Foreskin fibroblast (primary cell): ENCODE measurements at places on chromosomes 13 and 19.

DNA sequence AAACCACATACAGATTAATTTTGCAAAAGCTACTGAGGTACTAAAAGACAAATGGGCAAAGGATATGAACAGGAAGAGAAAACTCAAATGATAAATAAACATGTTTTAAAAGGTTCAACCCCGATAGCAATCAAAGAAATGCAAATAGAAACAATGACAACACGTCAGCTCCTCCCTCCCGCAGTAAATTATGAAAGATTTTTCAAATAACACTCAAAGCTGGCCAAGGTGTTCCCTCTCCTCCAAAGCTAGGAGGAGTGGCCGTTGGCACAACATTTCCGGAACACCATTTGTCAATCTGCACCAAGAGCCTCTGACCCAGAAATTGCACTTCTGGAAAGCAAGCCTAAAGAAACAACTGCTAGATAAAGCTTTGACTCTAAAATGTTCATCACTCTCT lies 28.3 kb downstream of the INSR start:
- DNase-seq, result no peak

DNA sequence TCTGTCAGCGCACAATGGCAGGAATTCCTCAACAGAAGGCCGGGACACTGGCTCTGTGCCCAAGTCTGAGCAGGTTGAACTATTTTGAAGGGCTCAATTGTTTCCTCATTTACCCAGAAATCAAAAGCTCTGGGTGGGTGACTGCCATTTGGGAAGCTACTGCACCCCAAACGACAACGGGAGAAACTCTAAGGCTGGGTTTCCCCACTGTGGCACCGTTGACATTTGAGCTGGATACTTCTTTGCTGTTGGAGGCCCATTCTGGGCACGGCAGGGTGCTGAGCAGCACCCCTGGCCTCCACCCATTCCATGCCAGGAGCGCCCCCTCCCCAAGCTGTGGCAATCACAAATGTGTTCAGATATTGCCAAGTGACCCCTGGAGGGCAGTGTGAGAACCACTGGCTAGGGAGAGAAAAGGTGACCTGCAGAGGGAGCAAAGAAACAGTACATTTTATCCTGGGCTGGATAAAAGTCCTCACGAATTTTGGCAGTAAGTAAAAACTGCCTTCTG lies 62.5 kb downstream of the RFX2 start:
- peak; percentile 72 for DNase-seq

- no peak for DNase-seq
These were observed 40.0 kb upstream of the ISYNA1 start for GRCh38 chr19:18477974-18478373.

GRCh38 chr19:10800488-10800887 lies 35.5 kb downstream of the TMED1 start:
- DNase-seq, result peak; percentile 23

- peak; percentile 31 for DNase-seq
These were observed 2.6 kb downstream of the MBNL2 start for GRCh38 chr13:97224544-97225300.

- DNase-seq, result peak; percentile 85
These were observed 874 bp downstream of the TRIM28 start for GRCh38 chr19:58544591-58545285.

GRCh38 chr13:101773062-101773461 lies 320.6 kb downstream of the ITGBL1 start:
- DNase-seq, result peak; percentile 50

DNA sequence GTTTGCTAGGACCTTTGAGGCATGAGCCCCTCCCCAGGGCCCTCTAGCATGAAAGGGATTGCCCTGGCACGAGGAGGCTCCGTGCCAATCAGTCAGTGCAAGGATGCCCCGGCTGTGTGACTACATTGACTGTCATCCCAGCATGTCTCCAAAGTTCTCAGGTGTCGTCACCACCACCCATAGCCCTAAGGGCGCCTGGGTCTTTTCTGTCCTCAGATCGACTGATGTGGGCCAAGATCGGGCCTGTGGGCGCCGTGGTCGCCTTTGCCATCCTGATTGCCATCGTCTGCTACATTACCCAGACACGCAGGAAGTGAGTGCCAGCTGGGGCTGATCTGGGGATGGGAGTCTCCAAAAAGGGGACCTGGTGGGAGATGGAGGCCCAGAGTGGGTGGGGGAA lies 18.4 kb downstream of the MAG start:
- no peak for DNase-seq

DNA sequence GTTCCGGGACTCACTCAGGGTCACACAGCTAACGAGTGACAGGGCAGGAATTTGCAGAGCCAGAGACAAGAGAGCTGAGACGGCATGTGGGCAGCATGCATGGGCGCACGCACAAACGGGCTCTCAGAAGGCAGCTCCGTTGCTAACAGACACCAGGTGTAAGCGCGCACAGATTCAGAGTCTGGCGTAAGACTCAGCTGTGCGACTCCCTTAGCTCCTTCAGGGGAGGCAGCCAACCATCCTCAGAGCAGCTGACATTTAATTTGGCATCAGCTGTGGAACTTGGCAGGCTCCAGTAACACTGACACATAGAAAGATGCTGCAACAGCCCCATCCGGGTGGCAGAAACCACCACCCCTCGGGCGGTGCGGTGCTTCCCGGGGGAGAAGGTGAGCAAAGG lies 7.5 kb upstream of the TM6SF2 start:
- DNase-seq, result peak; percentile 54

GRCh38 chr13:24218338-24218737 lies 57.8 kb downstream of the SPATA13 start:
- no peak for DNase-seq

- no peak for DNase-seq
These were observed 46.7 kb upstream of the POSTN start for GRCh38 chr13:37645181-37645740.

DNA sequence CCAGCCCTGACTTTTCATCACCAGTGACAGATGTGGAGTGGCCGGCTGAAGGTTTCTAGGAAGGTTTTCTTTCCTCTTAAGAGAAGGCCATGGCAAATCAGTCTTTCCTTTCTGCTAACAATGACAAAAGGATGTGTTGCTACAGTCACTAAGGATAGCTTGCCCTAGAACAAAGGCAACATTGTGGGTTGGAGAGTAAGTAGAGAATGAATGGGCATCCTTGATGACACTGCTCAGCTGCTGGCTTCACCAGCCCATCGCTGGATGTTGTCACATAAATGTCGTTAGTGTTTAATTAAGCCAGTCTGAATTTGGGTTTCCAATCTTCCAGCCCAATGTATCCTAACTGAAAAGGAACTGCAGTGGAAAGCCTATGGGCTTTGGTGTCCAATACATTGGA lies 168.4 kb downstream of the ZIC5 start:
- DNase-seq, result no peak

- DNase-seq, result peak; percentile 41
These were observed 123.1 kb downstream of the RBM26 start for GRCh38 chr13:79282976-79283375.

DNA sequence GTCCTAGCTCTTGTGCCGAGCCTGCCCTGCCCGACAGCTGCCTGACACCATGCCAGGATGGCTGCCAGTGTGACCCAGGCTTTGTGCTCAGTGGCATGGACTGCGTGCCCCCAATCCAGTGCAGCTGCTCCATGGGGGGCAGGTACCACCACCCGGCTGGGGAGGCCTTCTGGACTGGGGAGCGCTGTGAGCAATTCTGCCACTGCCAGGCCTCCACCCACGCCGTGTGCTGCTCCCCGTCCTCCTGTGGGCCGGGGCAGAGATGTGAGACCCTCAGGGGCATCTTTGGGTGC lies 9.4 kb upstream of the FXYD3 start:
- no peak for DNase-seq

DNA sequence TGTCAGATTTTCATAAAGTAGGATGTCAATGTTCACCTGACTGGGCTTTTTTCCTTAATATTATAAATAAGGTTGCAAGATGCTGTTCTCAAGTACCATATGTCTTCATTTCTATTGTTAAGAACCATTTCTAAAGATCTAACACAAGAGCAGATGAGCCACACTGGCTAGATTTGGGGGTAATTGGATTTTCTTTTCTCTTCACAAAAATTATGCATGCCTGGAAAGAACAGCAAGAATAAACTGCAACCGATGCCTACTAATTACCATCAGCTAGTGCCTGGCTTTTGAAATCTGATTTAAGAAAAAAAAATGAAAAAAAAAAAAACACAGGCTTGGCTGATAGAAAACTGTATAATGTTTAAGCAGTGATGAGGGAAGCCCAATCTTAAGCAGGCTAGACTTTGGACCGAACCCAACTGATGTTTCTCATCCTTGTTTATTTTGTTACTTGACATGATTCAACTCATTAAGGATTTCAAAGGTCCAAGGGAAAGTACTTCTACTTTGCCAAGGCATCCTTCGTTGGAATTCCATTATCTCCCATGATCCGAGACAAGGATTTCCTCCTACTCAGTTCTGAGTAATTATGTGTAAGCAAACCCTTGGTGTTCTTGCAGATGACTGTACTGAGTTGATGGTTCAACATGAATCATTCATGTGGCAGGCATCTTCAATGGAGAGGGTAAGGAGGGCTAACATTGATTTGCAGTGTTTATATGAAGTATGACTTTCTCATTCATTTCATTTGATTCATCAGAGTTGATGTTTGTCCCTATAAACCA lies 300.5 kb downstream of the SPRY2 start:
- DNase-seq, result peak; percentile 99

GRCh38 chr13:44420376-44421220 lies 47.0 kb downstream of the SERP2 start:
- DNase-seq, result no peak

DNA sequence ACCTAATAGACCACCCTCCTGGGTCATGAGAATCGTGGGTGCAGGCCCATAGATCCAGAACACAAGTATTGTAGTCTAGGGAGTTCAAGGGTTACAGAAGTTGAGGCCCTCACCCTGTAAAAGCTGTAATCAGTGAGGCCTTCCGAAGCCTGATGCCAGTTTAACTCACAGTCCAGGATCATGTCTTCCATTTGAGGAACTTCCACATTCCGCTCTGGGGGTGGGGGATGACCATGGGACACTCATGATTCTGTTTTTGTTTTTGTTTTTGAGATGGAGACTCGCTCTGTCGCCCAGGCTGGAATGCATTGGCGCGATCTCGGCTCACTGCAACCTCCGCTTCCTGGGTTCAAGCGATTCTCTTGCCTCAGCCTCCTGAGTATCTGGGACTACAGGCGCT lies 1.7 kb upstream of the RASIP1 start:
- DNase-seq, result no peak

GRCh38 chr19:39218230-39219007 lies 14.4 kb upstream of the SYCN start:
- no peak for DNase-seq

DNA sequence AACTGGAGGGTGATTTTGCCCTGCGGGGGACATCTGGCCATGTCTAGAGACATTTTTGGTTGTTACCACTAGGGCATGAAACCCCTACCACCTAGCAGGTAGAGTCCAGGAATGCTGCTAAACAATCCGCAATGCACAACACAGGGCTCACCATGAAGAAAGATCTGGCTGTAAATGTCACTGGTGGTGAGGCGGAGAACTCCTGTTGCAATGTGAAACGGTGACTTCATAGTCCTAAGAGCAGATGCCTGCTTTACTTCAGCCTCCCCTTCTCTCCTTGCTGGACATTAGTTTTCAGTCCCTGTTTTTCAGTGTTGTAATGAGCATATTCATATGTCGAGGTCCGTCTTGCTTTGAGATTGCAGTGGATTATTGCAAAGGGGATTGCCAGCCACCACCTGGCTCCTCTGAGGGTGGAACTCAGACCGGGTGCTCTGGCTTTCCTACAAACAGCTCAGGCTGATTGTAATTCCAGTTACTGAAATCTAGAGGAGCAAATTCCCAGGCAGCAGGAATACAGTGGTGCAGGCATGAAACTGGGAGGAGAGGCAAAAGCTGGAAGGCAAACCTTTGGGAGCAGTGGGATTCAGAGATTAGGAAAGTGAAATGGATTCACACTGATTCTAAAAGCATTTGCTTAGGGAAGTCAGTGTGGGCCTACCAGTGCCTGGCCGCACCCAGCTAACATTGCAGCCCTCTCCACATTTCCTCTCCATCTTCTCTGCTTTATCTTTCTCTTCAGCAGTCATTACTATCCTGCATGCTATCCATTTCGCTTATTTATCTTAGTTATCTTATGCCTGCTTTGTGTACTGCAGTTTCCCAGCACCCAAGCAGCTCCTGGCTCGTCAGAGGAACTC lies 76.1 kb upstream of the PCDH8 start:
- DNase-seq, result no peak

- DNase-seq, result no peak
These were observed 10.1 kb downstream of the LGALS7B start for GRCh38 chr19:38799104-38799503.

DNA sequence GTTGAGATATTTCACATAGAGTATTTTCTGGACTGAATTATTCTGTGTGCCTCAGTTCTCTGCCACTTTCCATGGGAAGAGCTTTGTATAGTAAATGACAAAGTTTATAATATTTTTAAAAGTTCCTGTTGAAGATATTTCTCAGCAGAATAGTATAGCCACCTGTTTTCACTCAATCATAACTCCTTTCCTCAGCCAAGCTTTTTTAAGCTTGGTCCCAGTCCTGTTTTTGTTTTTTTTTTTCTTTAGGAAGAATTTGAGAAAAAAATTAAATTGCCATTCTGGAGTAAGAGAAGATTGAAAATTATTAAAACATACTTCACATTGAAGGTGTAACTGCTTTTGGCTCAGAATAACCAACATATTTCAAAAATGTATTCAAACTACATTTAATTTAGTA lies 55.5 kb downstream of the ENOX1 start:
- no peak for DNase-seq

DNA sequence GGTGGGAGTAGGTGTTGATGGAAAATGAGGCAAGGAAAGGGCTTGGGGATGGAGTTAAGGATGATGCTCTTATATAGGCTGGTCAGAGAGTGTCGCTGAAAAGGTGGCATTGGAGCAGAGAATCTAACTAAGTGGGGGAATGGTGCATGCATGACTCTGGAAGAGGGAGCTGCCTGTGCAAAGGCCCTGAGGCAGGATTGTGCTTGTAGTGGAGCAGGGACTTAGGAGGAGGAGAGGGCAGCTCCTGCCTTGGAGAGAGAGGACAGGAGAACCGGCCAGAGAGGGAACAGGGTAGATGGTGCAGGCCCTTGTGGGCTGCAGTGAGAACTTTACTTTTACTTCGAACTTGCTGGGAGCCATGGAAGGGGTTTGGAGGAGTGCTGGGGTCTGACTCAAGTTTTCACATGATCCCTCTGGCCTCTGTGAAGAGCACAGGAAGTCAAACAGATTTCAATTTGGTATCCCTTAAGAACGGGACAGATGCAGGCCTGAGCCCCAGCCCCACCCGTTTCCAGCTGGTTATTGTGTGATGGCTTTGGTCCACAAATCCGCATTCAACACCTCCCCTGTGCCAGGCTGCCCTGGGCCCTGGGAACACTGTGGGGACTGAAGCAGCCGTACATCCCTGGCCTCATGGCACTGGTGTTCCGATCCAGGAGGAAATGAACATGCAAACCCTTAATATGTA lies 7.0 kb downstream of the AP2A1 start:
- DNase-seq, result peak; percentile 6
